ENCODE measurements at places on chromosomes 1 and 21.

- no peaks in the 10 kb centered on the region for H3K4me1 ChIP-seq
- no peak overlapping the region for H3K4me3 ChIP-seq
- H3K27ac ChIP-seq: no peak overlapping the region
- no peaks in the 10 kb centered on the region for H3K36me3 ChIP-seq
- no peaks in the 10 kb centered on the region for H3K27me3 ChIP-seq
Measured at GRCh38 chr1:5492846-5493245, 499.4 kb downstream of the NPHP4 start.

- H3K27me3 ChIP-seq: no peaks in the 10 kb centered on the region
- no peaks in the 10 kb centered on the region for H3K36me3 ChIP-seq
- no peak overlapping the region for H3K4me3 ChIP-seq
- no peak for DNase-seq
- H3K4me1 ChIP-seq: no peaks in the 10 kb centered on the region
Measured at GRCh38 chr21:15283789-15284188, 219.0 kb upstream of the NRIP1 start.

DNA sequence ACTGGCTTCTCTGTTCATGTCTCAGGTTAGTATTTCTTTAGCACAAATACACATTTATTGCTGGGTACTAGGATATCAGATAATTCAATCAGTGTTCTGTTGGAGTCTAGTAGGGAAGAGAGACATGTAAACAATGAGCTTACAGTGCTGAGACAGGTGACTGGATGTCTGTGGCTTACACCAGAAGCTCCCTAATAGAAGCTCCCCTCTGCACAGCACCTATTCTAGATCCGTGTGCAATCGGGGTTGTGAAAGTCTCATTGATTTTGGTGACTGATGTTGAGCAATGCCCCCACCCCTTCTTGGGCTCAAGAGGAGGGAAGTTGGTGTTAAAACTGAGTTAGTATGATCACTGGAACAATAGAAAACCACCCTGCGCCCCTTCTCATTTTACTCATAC, 279.2 kb downstream of the RPS6KC1 start:
- no peaks in the 10 kb centered on the region for H3K36me3 ChIP-seq
- DNase-seq: no peak
- no peak overlapping the region for H3K27ac ChIP-seq
- H3K4me3 ChIP-seq: no peak overlapping the region

- no peak overlapping the region for H3K27ac ChIP-seq
- H3K36me3 ChIP-seq: peaks cover under 1% of the 10 kb centered on the region
- no peaks in the 10 kb centered on the region for H3K4me1 ChIP-seq
- no peak for DNase-seq
- no peaks in the 10 kb centered on the region for H3K27me3 ChIP-seq
Measured at GRCh38 chr1:1554926-1555915, 14.8 kb upstream of the TMEM240 start.

GRCh38 chr1:182764029-182764727, 25.4 kb upstream of the NPL start:
- DNase-seq: no peak
- H3K27me3 ChIP-seq: no peaks in the 10 kb centered on the region
- H3K27ac ChIP-seq: no peak overlapping the region
